ENCODE measurements at places on chromosomes 1 and 21. TPM values are rescaled to one million over a fixed set of nuclear protein-coding genes. Genes with fewer than 3 reads are reported as not detected.

Gene KCNJ9
- total RNA-seq: 0.11 TPM

Gene C4BPA
- total RNA-seq: not detected

- no peaks in the 10 kb centered on the region for H3K27me3 ChIP-seq
- no peak for DNase-seq
- H3K36me3 ChIP-seq: peaks cover 29% of the 10 kb centered on the region
- H3K27ac ChIP-seq: no peak overlapping the region
Observed at GRCh38 chr1:62589321-62589720, 8.0 kb upstream of the ANGPTL3 start.

GRCh38 chr1:70458131-70458530 is 47.1 kb downstream of the CTH start:
- H3K4me1 ChIP-seq: peaks cover 51% of the 10 kb centered on the region
- H3K36me3 ChIP-seq: no peaks in the 10 kb centered on the region
- H3K4me3 ChIP-seq: peak overlapping the region; percentile 83

- no peak for DNase-seq
- peaks cover 8% of the 10 kb centered on the region for H3K4me1 ChIP-seq
- H3K4me3 ChIP-seq: peak within 1 kb of the TSS; percentile 93
- H3K36me3 ChIP-seq: no peaks in the 10 kb centered on the region
Observed at GRCh38 chr1:19643602-19644394, at the start of gene NBL1. NBL1 (plus strand) TSS chr1:19644311; CDS start chr1:19655031, 10,720 bp downstream.

Data from neural crest cell (in vitro differentiated cells).